ENCODE measurements at places on chromosomes 5 and 9.

- no peak for DNase-seq
These were observed 391.5 kb upstream of the SMC2 start for GRCh38 chr9:103702572-103702971.

DNA sequence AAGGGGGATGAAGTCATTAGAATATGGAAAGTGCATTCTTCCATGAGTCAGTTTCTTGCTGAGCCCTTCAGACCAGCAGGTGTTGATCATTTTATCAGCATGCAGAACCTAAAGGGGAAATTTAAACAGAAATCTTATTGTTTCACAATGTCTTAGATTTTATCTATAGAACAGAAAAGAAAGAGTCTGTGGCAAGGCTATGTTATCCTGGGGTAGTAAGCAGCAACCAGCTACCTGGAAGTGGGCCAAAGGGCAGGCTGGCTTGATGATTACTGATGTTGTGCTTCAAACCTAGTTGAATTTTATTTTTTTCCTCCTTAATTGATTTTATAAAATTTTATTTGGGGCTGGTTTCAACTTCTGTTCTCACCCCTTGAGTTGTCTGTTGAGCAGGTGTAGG is 101.5 kb downstream of the LRRC70 start:
- no peak for DNase-seq

GRCh38 chr5:85621668-85622067 is 996.1 kb upstream of the COX7C start:
- DNase-seq, result no peak

DNA sequence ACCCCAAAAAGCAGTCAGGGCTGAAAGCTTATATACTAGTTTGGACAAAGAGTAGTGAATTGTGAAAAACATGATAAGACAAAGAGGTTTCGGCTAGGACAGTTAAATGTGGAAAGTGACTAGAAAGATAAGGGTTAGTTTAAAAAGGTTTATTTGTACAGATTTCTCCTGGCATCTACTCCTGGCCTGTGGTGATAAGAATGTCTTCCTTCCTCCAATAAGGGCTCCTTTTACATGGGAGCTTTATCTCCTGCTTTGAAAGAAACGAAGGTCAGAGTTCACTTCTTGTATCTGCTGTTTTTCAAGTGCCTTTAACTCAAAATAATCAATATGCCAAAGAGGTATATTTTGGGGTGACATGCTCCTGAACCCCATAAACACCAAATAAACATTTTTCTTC is 776.1 kb upstream of the COX7C start:
- no peak for DNase-seq
